Breast epithelium (tissue), 4 donors: ENCODE measurements at places on chromosomes 4 and X. TPM values are rescaled to one million over a fixed set of nuclear protein-coding genes. Genes with fewer than 3 reads are reported as not detected.

DNA sequence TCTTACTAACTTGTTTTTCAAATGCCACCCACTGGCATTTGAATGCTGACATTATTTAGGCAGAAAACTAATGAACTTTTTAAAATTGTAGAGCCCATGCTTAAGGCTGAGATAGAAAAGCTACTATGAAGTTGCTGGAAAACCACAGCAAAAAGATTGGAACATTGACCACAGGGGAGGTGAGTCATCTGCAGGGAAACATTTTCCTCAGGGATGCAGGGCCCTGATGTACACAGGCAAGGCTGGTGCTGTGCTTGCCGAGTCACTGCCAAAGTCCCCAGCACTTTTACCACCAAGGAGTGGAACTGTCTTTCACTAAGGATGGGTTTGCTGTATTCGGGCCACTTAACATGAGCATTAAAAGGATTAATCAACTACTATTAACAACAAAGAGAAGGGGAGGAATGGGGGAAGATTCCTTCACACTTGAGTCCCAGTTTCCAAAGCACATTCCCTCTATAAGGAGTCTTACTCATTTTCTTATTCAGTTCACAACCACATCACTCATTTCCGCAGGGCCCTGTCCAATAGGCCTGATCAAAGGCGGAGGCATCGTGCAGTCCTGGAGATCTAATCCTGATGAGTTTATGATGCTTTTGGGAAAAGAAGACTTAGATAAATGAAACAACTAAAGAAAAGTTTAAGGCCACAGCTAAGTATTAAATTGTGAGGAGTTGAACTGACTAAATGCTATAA lies 202.9 kb upstream of the NPY2R start:
- DNase-seq = no peak

DNA sequence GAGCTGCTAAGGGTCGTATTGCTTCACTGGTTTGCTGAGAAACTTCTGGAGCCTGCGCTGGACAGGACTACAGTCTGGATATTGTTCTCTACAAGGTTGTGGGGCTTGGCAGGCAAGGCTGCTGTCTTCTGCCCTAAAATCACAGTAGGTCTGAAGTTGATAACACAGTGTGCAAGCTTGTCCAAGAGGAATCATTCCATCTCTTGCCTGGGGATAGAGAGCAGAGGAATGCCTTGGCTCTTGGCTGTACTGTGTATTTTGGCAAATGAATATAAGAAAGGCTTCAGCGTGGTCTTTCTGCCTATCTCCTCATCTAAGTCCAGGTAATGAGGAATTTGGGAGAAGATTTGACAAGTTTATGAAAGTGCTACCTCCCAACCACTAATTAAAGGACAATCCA lies 9.4 kb upstream of the RASL11B start:
- no peak for DNase-seq

DNA sequence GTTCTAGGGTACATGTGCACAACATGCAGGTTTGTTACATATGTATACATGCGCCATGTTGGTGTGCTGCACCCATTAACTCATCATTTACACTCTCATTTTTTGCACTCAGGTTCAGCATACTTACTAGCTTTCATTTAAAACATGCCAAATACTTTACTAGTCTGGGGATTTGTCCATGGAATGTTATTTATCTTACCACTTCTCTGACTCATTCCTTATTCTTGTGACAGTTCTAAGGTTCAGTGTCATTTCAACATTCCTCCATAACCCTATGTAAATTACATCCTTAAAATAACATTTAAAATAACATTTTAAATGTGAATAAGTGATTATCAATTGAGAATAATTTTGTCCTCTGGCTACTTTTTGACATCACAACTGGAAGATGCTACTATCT lies 19.5 kb upstream of the SYTL5 start:
- no peak for DNase-seq

SLITRK2 gene
- total RNA-seq = 0.15 TPM

- DNase-seq = no peak
These were observed 61.4 kb upstream of the LGI2 start for GRCh38 chr4:25092139-25092538.
